ENCODE measurements at places on chromosomes 7 and 10.

DNA sequence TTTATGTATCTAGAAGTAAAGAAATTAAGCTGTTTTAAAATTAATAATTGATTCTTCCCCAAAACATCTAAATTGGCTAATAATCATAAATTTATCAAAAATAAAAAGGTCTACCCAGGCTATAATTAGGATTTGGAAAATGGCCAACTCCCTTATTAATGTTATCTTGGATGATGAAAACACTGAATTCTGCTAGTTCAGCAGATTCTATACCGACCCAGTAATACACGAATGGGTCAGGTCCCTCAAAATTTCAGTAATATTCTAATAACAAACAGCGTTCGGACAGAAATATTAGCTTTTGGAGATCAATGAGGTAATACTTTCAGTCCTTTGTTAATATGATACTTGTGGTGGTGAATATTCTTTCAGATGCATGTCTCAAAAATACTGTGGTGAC, 360.7 kb upstream of the MGMT start:
- no peak for DNase-seq

DNA sequence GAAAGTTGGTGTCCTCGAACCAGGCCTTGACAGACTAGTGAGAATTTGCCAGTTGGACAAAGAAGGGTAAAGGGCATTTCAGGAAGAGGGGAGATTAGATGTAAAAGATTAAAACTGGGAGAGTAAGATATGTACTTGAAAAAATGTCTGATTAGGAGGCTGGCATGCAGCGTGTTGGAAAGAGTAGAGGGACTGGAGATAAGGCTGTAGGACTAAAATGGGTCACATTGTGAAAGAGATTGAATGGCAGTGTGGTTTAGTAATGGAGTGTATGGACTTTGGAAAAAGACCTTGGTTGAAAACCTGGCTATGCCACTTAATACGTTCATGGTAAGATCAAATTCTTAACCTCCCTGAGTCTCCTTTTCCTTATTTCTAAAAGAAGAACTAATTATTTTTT, 14.1 kb downstream of the CREM start:
- DNase-seq: no peak

GRCh38 chr10:33381451-33382215, 47.2 kb upstream of the NRP1 start:
- no peak for DNase-seq

GRCh38 chr7:27165996-27166530, 726 bp upstream of the HOXA9 start:
- DNase-seq: no peak

GRCh38 chr7:39623732-39624441, 515 bp downstream of the RALA start:
- no peak for DNase-seq

DNA sequence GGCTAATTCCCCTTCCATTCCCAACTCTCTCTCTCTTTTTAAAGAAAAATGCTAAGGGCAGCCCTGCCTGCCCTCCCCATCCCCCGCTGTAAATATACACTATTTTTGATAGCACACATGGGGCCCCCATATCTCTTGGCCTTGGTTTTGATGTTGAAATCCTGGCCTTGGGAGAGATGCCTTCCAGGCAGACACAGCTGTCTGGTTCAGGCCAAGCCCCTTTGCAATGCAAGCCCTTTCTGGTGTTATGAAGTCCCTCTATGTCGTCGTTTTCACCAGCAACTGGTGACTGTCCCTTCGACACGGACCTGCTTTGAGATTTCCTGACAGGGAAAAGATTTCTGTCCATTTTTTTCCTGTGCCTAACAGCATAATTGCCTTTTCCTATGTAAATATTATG, 3.0 kb downstream of the ADRA2A start:
- DNase-seq: no peak

- DNase-seq: no peak
These were observed 3.8 kb downstream of the VPS41 start for GRCh38 chr7:38905056-38905759.

GRCh38 chr7:75658369-75658768, 80.4 kb downstream of the HIP1 start:
- no peak for DNase-seq

- no peak for DNase-seq
These were observed 23.9 kb upstream of the MPP7 start for GRCh38 chr10:28326516-28327490.

GRCh38 chr10:53833908-53834307, 967.1 kb downstream of the PCDH15 start:
- no peak for DNase-seq

DNA sequence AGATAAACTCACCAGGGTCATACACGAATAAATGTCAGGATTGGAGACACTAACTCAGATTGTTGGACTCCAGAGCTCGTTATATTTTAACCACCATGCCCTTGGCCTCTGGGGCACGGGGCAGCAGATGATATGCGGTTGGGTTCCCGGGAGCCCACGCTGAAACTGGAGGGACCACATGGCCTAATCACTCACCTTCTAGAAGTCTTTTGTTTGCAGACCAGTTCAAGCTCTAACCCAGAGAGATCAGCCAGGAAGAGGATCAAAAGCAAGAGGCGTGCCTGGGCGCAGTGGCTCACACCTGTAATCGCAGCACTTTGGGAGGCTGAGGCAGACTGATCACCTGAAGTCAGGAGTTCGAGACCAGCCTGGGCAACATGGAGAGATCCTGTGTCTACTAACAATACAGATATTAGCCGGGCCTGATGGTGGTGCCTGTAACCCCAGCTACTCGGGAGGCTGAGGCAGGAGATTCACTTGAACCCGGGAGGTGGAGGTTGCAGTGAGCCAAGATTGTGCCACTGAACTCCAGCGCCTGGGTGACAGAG, 42.6 kb upstream of the ECHDC3 start:
- no peak for DNase-seq

- DNase-seq: no peak
These were observed 623.9 kb downstream of the SORCS1 start for GRCh38 chr10:106540645-106541044.

DNA sequence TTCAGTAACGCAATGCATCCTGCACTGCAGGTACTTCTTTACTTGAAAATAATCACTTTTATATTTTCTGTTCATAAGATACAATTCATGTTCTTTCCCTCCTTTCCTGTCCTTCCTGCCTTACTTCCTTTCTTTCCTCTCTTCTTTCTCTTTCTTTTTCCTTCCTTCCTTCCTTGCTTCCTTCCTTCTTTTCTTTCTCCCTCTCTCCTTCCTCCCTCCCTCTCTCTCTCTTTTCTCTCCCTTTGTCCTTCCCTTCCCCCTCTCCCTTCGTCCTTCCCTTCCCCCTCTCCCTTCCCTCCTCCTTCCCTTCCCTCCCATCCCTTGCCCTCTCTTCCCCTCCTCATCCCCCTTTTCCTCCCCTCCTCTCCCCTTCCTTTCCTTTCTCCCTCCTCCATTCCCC, 227.8 kb upstream of the KLF6 start:
- no peak for DNase-seq

GRCh38 chr7:94405506-94405905, 10.8 kb downstream of the COL1A2 start:
- no peak for DNase-seq

DNA sequence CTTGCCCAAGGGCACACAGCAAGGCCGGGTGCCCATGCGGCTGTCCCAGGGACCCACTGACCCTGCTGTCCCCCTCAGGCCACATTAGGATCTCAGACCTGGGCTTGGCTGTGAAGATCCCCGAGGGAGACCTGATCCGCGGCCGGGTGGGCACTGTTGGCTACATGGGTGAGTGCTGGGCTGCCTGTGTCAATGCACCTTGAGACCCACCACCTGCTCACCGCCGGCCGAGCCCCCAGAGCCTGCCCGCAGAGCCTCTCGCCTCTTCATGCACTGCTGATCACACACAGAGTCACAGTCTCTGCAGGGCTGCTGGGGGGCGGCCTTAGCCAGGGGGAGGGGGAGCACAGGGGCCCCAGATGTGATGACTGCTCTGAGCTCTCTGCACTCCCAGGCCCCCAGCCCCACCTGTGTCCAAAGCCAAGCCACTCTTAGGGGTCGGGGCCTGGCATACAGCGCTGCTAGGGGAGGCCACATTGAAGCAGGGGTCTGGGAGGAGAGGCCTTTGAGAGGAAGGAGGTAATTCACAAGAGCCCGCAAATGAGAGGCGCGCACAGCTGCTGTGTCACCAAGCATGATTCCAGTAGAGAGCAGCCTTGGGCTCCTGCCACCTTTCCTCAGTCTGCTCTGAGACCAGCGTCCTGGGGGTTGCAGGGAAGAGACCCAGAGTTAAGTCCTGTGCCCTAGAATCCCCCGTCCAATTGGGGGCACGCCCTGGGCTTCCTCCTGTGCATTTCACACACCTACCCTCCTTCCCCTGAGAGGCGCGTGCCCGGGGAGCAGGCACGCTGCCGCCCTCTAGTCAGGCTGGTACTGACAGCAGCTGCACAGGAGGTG, 100.4 kb downstream of the RGS10 start:
- DNase-seq: no peak
